ENCODE measurements at places on chromosomes 1 and 21.
A peak's percentile ranks its signal among the peaks of the same experiment; 100 is the strongest.

DNA sequence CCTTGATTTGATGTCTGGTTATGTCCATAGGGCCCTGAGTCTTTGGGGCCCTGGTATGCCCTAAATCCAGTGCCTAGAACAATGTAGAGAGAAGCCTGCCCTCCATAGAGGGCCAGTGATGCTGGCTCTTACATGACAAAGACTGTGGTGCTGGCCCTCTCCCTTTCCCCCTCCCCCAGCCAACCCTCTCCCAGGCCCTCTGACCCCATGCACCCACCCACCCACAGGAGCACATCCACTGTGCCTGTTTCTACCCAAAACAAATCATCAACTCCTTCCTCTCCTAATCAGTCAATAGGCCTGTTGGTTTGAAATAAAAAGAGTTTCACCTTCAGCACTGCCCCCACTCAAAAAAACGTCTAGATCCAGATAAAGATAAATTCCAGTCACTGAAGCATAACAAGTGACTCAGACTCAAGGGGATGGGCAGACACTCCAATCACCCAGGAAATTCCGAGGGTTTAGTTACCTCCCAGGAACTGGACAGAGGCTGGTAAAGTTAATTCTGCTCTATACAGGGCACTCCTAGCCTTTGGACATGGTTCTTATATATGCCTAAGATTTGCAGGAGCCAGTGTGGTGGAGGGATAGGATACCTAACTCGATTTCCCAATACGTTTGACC is 144.8 kb upstream of the VANGL1 start:
- peak; percentile 59 for DNase-seq

DNA sequence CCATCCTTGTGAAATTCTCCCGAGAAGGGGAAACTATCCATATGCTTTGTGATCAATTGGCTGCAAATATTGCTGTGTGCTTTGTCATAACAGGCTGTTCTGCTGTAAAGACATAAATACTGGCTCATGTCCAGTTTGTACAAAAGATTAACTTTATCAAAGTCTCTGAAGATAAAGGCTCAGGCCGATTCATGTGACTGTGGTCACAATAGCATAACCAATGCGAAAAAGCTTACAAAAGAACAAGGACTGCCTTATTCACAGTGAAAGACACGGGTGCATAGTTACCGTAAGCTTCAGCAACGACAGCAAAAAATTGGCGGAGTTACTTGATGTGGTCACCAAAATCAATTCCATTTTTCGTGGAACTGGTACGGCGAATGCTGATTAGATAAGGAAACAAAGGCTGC is 173.6 kb upstream of the CHRM3 start:
- DNase-seq = no peak

DNA sequence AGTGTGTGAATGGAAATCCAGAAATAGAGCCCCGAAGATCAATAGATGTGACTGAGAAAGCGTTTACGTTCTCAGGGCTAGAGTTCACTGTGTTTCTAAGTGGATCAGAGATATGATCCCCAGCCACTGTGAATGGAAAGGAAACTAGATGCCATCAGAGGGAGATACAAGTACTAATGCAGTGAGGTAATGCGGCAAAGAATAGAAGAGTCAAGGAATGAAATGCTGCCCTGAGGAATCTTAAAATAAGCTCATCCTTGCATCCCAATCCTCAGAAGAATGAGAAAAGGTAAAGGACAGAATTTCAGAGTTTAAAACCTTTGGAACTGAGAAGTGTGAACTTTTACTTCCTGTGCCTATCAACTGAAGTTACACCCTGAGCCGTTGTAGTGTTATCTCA is 165.5 kb upstream of the ESRRG start:
- no peak for DNase-seq

DNA sequence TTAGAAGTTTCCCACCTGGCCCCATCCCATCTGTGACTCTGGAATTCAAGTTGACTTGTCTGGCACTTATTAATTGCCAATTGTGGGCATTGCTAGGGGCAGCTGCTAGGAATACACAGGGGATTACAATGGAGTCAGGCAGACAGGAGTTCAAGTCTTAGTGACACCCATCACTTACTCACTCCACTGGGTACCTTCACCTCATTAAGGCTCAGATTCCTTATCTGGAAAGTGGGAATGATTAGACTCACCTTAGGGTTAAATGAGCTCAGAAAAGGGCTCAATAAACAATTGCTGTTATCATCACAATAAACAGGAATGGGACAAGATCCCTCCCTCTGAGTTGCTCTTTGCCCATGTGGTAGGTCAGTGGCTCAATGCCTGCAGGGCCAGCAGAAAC is 18.2 kb downstream of the GRIK3 start:
- DNase-seq = no peak

GRCh38 chr1:8495928-8496401 is 178.1 kb downstream of the SLC45A1 start:
- DNase-seq = peak; percentile 33

- peak; percentile 41 for DNase-seq
Observed at GRCh38 chr1:205430696-205431305, 8.9 kb upstream of the LEMD1 start.

DNA sequence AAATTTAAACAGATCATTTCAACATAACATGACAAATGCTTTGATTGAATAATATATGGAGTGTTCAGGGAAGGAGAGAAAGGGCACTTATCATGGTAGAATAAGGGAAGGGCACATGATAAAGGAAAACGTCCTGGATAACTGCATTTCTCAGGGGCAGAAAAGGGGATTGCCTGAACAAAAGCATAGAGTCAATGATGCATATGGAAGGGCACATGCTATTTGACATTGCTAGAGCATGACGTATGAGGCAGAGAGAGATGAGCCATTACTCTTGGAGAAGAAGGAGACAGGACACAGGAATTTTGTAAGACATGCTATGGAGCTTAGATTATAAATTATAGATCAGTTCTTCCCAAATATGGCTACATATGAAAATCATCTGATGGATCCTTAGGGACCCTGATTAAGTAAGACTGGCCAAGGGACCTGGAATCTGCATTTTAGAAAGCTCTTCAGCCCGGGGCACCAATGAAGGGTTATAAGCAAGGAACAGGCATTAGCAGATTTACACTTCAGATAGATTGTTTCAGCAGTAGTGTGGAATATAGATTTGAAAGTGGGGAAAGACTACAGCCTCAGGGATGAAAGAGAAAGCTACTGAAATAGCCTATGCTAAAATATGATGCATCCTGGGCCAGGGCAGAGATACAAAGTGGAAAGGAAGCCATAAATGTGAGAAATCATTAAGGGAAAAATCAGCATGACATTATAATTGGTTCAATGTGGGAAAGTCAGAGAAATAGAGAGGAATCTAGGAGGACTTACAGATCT is 21.3 kb downstream of the FMO2 start:
- no peak for DNase-seq

DNA sequence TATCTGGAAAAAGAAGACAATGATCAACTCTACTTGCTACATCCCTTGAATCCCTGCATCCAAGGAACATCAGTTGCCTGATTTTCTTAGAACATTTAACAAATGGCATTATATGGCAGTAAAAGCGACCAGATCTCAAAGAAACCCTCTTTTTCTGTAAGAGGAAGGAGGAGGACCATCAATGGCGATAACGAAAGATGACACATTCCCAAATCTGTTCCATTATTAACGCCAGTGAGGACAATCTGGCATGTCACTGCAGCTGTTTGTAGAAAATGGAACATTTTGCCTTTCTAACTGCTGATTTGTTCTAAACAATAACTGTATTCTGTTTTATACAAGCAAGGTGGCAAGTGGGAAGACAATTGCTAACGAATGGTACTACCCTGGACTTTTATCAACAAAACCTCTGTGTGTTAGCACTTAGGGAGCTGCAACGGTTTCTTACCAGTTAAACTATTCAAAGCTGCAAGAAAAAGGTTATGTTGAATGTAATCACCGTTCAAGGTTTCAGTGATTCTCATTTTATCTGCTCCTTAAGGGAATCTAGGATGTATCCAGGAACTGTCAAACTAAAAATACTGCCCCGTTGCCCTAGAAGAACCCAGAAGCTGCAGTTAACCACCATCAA is 251.9 kb downstream of the SDCCAG8 start:
- DNase-seq = no peak

DNA sequence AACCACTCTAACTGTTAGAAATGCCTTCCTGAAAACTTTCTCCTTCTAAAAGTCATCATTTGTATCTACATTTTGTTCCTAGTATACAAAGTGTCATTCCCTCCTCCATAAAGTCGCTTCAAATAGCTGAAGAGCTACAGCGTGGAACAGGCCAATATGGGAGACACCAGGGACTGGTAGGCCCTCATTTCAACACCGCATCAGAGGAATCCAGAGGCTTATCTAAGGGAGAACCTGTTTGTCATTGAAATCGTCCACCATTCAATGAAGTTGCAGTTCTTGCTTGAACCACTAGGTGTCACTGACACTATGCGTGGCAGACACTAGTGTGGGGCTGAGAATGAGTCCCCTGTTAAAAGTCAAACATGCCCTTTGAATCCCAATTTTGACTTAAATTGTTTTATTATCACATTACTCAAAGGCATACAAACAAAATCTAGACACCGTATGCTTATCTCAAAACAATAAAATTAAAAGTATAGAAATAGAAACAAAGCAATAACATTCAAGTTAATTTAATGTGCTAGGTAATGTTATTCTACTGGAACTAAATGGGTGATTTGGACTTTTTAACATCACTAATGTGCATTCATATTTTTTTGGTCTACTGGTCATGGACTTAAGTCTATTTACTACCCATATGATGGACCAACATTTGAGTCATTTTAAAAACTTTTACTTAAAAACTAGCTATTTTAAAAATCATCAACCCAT is 182.3 kb downstream of the FCRL5 start:
- DNase-seq = peak; percentile 56

DNA sequence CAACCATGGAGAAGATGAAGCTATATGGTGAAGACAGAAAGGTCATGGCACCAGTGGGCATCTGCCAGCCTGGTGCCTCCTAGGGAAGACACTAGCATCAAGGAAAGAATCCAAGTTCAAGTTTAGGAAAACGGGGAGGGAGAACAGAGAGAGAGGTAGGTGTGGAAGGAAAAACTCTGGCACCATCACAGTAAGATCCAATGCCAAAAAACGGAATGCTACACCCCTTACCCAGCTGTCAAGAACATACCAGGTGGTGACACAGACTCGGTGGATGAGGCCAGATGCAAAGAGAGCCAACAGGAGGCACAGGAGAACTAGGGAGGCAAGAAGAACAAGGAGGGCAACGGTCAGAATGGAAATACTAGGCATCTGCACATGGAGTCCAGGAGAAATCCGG is 3.6 kb downstream of the KRTCAP2 start:
- no peak for DNase-seq

GRCh38 chr1:163056831-163057230 is 12.3 kb upstream of the RGS4 start:
- peak; percentile 65 for DNase-seq

DNA sequence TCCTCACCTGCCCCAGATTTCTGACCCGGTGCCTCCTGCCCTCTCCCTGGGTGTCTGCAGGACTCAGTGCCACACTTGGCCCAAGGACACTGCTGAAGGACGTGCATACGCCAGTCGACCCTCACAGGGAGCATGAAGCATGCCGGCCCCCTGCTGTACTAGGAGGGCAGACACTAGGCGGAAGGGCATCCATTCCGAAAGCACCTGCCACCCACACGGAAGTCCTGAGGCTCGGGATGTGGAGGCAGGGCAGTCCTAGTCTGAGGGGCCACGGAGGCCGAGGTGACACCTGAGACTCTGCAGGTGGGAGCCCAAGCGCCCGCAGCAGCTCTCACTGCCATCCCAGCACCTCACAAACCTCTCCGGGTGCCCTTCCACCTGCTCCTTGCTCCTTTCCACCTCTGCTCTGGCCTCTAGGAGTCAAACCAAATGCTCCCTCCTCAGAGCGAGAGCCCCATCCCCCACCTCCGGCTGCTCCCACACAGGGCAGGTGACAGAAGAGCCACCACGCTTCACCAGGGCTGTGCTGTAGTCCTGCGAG is 2.4 kb downstream of the NPHP4 start:
- DNase-seq = no peak

GRCh38 chr1:25003000-25003399 is 72.9 kb upstream of the RUNX3 start:
- no peak for DNase-seq

DNA sequence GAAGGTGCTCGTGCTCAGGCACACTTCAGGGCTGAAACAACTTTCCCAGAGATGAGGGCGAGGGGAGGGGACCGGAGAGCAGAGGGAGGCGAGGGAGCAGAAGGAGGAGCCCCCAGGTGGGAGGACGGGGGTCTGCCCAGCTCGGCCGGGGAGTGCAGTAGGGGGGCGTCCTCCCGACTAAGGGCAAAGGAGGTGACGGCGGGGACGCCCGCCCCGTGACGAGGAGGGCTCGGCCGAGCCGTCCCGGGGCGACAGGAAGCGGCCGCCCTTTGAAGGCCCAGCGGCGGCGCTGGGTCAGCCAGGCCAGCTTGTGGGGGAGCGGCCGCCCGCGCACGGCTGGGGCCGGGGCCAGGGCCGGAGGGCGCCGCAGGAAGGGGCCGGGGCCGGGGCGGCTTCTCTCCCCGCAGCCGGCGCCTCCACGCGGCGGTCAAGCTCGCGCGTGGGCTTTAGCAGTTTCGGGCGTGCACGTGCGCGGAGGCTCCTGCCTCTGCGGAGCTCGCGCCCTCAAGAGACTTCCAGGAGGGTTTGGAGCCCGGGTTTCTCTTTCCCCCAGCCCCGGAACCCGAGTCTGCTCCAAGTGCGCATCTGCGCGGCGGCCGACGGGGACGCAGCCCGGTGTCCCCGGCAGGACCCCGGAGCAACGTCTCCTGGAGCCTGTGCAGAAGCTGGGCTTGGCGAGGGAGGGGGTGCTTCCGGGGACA is 100.8 kb upstream of the SLC45A1 start:
- peak; percentile 27 for DNase-seq

GRCh38 chr1:153568367-153569099 is 2.9 kb upstream of the S100A2 start:
- DNase-seq = peak; percentile 86

GRCh38 chr1:218304281-218305039 is 19.4 kb downstream of the RRP15 start:
- peak; percentile 23 for DNase-seq

Data from fibroblast of mammary gland (primary cell).